Mesendoderm (in vitro differentiated cells): ENCODE measurements at places on chromosomes 1 and 21.

DNA sequence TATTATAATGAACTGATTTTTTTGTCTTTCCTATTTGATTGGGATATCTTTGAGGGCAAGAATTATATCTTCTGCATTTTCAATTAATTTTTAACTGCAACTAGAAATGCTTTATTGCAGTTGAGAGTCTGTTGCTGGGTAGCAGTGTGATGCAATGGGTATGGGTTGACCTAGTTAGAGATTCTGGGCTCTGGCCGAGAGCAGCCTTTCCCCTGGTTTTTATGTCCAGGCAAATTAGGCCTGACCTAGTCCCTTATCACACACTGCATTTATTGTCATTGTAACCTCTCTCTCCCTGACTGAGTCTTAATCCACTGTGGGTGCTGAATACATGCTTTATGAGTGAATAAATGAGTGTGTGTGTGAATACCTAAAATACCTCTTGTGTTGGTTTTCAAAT lies 206.4 kb upstream of the PTGFR start:
- DNase-seq: no peak

DNA sequence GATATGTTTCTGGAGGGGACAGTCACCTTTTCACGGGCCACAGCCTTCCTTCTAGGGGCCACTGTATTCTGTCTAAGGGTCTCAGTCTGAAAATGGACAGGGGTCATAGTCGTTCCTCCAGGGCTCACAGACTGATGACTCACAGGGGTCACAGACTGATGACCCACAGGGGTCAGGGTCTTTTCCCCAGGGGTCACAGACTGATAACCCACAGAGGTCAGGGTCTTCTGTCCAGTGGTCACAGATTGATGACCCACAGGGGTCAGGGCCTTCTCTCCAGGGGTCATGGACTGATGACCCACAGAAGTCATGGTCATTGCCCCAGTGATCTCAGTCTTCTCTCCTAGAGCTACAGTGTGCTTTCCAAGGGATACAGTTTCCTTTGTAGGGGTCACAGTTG lies 12.8 kb downstream of the OVGP1 start:
- DNase-seq: no peak

- no peak for DNase-seq
These were observed 7.4 kb downstream of the KYAT3 start for GRCh38 chr1:88985032-88985431.

DNA sequence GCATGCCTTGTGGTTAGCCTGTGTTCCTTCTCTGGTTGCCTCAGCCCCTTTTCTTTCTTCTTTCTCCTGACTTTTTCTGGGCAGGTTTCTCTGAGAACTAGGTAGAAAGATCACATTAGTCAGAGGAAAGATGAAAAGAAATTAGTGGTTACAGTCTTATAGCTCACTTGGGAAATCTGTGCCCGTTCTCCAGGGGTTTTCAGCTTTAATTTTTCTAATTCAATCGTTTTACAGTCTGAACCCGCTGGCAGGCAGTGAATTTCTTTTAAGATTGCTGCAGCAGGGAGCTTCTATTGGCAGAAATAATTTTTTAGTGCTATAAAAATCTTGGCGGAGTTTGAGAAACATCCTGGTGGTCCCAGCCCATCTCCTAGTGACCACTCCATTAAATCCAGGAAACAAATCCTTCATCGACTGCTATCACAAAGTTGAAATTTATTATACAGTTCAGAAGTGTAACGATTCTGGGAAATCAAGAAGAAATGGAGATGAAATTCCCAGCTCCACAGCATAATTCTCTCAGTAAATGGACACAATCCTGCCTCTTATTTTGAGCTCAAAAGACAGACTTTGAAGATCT lies 113.1 kb downstream of the PCP4 start:
- no peak for DNase-seq

DNA sequence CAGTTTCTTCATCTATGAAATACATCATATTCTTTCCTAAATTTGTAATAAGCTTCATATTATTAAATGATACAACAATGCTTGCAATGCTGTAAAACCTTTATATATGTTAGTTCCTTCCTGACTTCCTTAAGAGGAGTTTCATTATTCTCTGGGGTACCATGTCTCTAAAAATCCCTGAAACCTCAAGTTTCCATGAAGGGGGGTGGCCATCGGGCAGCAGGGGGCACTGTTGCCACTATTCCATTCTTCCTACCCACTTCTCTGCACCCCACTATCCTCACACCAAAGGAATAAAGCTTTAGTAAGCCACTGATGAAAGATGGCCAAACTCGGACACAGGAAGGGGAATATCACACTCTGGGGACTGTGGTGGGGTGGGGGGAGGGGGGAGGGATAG lies 9.0 kb upstream of the DMRTB1 start:
- peak; percentile 44 for DNase-seq

DNA sequence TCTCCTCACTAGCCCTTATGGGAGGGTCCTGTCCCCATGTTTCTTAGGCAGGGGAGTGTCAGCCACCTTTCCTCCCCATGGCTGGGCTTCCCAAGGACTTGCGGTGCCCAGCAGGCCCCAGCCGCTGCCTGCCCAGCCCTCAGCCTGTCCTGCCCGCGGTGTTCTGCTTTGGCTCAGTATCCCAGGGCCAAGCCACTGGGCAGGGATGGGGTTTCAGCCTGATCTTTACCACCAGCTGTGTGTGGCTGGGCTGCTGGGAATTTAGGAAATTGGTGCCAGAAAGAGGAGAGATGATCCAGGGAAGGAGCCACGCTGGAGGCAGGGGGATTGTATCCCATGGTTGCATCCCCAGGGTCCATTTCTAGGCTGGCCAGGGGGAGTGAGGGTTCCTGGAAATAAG lies 6.9 kb upstream of the IGFN1 start:
- DNase-seq: no peak

DNA sequence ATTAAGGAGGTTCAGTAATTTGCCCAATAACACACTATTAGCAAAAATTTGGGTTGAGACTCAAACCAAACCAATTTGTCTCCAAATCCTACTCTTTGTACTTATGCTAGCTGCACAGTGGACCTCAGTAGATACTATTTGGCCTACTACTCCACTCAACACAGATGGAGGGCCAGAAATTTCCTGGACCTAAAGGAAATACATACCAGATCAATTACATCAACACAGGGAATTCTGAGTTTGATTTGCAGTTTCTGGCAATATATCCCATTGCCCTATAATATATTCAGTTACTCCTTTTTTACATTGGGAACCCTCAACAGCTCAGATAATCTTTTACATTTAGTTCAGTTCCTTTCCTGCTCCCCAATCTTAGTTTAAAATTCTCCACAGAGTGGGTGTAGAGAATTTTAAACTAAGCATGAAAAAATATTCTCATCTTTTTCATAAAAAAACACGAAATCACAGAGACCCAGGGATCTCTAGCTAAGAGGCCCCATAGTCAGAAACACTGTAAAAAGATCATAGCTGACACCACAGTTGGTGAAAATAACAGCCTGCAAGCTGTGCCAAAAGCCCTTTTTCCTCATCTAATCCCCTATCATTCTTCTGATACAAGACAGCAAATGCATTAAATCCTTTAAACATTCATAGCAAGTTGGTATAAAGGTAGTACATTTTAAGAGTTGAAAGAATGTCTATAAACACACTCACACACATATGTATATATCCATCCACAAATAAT lies 317.7 kb upstream of the ESRRG start:
- DNase-seq: no peak
